ENCODE measurements at places on chromosomes 12 and 14.

GRCh38 chr14:34175574-34175973 lies 224.7 kb upstream of the EGLN3 start:
- H3K27ac ChIP-seq, result no peak overlapping the region
- no peak overlapping the region for H3K4me3 ChIP-seq
- H3K4me1 ChIP-seq, result no peaks in the 10 kb centered on the region
- H3K27me3 ChIP-seq, result no peaks in the 10 kb centered on the region
- no peaks in the 10 kb centered on the region for H3K36me3 ChIP-seq
- no peak for DNase-seq

- no peak overlapping the region for H3K4me3 ChIP-seq
- H3K36me3 ChIP-seq, result no peaks in the 10 kb centered on the region
- DNase-seq, result no peak
- H3K4me1 ChIP-seq, result no peaks in the 10 kb centered on the region
- no peaks in the 10 kb centered on the region for H3K27me3 ChIP-seq
Measured at GRCh38 chr14:29169408-29169807, 402.8 kb downstream of the FOXG1 start.

DNA sequence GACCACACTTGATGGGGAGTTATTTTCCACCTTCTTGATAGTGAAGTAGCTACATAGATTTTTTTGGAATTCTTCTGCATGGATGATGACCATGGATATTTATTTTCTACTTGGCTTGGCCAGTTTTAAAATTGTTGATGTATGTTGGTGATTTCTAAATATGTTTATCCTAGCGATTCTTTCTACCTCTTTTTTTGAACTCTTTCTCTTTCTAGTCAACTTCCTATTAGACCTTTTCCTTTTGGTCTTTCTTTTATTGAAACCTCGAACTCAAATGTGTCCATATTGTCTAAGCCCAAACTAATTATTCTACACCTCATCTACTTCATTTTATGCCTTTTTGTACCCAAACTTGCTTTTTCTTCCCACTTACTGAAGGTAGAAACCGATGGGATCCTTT lies 37.0 kb downstream of the CCDC91 start:
- H3K27ac ChIP-seq, result no peak overlapping the region
- no peaks in the 10 kb centered on the region for H3K4me1 ChIP-seq
- no peaks in the 10 kb centered on the region for H3K27me3 ChIP-seq
- H3K36me3 ChIP-seq, result no peaks in the 10 kb centered on the region

DNA sequence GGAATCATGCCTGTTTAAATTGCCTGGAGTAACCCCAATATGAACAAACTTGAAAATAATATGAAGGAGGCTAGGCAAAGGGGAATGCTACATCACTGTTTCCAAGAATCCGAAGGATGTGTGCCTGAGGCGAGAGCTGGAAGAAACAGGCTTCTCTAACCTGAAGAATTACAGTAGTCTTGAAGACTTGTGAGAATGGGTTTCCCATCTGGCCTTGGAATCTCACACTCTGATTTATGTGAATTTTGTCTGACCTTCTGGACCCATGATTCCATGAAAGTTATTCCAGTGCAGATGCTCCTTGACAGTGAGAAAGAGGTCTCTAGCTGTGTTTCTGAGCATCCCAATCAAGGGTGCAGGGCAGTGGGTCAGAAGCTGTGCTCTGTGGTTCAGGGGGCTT lies 122.1 kb upstream of the PARP11 start:
- no peak overlapping the region for H3K27ac ChIP-seq
- no peak overlapping the region for H3K4me3 ChIP-seq
- no peaks in the 10 kb centered on the region for H3K4me1 ChIP-seq
- no peak for DNase-seq
- peaks cover 3% of the 10 kb centered on the region for H3K27me3 ChIP-seq

GRCh38 chr12:103880299-103881142 lies 39.5 kb upstream of the NT5DC3 start:
- H3K27ac ChIP-seq, result no peak overlapping the region
- no peak overlapping the region for H3K4me3 ChIP-seq

- no peaks in the 10 kb centered on the region for H3K36me3 ChIP-seq
- peaks cover 3% of the 10 kb centered on the region for H3K27me3 ChIP-seq
- no peak for DNase-seq
Measured at GRCh38 chr14:72568296-72568992, 325.5 kb downstream of the DPF3 start.

- no peak overlapping the region for H3K4me3 ChIP-seq
- H3K4me1 ChIP-seq, result peaks cover 58% of the 10 kb centered on the region
- no peaks in the 10 kb centered on the region for H3K36me3 ChIP-seq
- H3K27ac ChIP-seq, result no peak overlapping the region
- H3K27me3 ChIP-seq, result no peaks in the 10 kb centered on the region
Measured at GRCh38 chr14:72647782-72648181, 246.1 kb downstream of the DPF3 start.

DNA sequence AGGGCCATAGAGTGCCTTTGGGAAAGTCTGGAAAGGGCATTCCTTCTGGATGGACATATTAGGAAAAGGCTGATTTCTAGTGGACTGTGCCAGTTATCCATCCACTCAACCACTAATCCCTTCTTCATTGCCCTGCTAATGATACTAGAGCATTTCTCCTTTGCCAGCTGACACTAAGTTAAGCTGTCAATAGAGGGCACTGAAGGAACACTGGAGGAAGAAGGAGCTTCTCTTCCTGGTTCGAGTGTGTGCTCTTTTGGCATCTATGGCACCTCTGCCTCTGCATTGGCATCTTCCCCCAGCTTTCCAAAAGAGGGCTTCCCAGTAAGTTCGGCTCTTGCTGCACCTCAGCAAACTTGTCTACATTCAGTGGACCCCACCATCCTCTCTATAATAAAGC lies 165.4 kb downstream of the DERA start:
- H3K4me1 ChIP-seq, result no peaks in the 10 kb centered on the region
- H3K27ac ChIP-seq, result no peak overlapping the region
- DNase-seq, result no peak
- no peaks in the 10 kb centered on the region for H3K27me3 ChIP-seq

GRCh38 chr12:88750867-88751543 lies 170.7 kb upstream of the KITLG start:
- H3K27ac ChIP-seq, result no peak overlapping the region
- no peaks in the 10 kb centered on the region for H3K27me3 ChIP-seq
- no peaks in the 10 kb centered on the region for H3K36me3 ChIP-seq
- no peak for DNase-seq

DNA sequence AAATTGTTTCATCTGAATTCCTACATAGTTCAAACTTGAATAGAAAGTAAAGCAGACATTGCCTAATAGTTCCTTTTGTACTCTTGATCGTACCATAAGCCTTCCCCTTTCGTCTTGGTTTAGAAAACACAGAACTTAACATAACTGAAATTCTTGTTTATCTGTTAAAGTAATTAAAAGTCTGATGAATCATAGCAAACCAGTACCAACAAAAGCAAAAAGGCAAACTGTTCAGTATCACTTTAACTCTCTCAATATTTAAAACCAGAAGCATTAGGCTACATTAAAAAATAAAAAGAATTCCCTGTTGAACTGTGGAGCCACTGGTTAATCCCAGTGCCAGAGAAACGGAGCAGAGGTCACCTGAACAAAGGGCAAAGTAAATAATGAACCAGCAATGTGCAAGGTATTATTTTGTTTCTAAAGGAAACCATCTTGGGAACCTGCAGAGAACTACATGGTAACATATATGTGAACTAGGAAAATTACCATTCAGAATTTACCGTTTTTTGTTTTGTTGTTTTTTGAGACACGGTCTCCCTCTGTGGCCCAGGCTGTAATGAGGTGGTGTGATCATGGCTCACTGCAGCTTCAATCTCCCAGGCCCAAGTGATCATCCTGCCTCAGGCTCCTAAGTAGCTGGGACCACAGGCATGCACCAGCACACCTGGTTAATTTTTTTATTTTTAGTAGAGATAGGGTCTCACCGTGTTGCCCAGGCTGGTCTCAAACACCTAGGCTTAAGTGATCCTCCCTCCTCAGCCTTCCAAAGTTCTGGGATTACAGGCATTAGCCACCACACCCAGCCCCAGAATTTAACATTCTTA lies 17.1 kb upstream of the HIGD1C start:
- H3K27ac ChIP-seq, result no peak overlapping the region
- no peak overlapping the region for H3K4me3 ChIP-seq
- no peak for DNase-seq
- H3K27me3 ChIP-seq, result no peaks in the 10 kb centered on the region
- H3K36me3 ChIP-seq, result peaks cover 3% of the 10 kb centered on the region

DNA sequence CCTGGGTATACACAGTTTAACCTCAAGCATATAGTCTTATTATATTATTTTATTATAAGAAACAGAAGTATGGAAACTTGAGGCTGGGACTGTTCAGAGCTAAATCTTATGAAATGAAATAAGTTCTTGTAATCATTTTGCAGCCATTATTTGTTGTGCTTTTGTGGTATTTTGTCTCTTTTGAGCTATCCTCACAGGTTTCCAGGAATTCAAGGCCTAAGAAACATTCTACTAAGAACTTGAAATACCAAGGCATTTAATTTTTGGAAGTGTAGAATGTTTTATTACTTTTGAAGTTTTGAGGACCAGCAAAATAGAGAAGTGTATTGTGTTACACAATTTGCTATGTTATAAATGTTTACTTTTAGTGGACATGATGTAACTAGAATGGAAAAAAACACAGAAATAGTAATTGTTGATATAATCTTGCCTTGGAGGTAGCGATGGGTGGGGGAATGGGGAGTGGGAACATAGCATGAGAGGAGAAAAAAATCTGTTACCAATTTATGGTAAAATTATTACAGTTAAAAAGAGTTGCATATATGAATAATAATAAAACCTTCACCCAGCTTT lies 81.7 kb downstream of the CRADD start:
- no peaks in the 10 kb centered on the region for H3K27me3 ChIP-seq
- DNase-seq, result no peak
- no peak overlapping the region for H3K4me3 ChIP-seq
- no peaks in the 10 kb centered on the region for H3K4me1 ChIP-seq

DNA sequence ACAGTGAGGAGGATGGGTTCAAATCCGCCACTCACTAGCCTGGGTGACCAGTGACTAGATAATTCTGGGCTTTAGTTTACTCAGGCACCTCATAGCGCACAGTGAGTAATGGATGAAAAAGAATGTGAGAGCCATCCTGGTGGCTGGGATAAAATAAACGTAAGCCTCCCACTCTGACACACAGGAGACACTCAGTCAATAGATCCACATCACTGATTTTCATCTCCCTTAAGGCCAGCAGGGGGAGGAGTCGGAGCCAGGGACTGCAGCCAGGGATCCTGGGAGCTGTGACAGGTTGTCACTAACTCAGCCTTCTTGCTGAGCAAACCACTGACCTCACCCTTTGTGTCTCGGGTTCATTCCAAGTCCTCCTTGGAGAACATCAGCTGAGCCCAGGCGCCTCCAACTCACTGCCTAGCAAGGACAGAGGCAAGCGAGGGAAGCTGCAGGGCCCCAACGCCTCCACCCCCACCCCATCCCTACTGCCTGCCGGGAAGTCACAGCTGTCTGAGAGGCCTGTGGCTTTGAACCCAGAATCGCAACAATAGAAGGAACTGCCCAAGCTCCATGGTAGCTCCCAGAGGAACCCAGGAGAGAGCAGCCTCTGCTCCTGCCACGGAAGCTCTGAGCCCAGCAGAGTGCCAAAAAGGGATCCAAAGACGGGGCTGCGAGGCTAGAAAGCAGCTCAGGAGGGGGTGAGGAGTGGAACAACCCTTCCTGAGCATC lies 30.7 kb downstream of the PXN start:
- H3K36me3 ChIP-seq, result no peaks in the 10 kb centered on the region
- no peaks in the 10 kb centered on the region for H3K27me3 ChIP-seq
- H3K4me3 ChIP-seq, result no peak overlapping the region
- H3K4me1 ChIP-seq, result peaks cover 87% of the 10 kb centered on the region
- H3K27ac ChIP-seq, result peak overlapping the region; percentile 100

- H3K4me1 ChIP-seq, result no peaks in the 10 kb centered on the region
- no peak overlapping the region for H3K4me3 ChIP-seq
- no peak overlapping the region for H3K27ac ChIP-seq
Measured at GRCh38 chr14:22634233-22634900, 9.8 kb downstream of the OR6J1 start.

GRCh38 chr14:61212546-61212945 lies 68.6 kb downstream of the TMEM30B start:
- H3K4me1 ChIP-seq, result no peaks in the 10 kb centered on the region
- H3K27ac ChIP-seq, result no peak overlapping the region
- H3K27me3 ChIP-seq, result peaks cover 2% of the 10 kb centered on the region
- H3K36me3 ChIP-seq, result no peaks in the 10 kb centered on the region

DNA sequence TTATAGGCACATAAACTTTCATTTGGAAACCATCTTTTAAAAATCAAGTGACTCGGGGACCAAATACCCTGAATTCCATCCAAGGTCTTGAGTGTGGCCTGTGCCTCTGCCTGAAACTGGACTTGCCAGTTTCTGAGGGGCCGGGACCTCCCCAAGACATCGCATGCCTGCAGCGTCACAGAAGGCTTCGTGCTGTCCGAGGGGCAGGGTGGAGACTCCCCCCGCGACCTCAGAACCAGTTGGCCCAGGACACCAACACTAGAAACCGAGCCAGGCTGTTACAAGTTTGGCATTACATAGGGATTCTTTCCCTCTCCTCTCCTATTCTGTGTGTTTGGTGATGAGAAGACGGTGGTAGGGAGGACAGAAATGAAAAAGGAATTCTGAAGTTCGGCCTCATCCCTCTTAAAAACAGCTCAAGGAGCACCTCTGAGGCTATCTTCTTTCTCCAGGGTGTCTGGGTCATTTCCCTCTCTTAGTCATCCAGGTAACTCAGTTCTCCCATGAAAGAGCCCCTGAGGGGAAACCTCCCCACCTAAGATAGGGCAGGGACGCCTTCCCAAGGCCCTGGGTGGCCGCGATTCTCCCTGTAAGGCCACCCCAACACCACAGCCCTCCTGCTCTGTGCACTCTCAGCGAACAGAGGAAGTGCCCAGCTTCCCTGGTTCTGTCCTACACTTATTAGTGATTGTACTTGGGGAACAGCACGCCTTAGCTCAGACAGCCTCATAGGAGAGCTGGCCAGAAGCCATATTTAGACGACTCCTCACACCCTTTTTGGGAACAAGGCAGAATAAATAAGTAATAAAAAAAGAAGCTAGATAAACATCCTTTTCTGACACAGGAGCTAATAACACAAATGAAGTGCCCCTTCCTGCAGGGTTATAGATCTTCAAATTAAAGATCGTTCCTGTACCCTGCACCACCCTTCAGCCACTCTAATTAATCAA lies 93.8 kb downstream of the BCL11B start:
- no peaks in the 10 kb centered on the region for H3K36me3 ChIP-seq
- H3K27ac ChIP-seq, result no peak overlapping the region

DNA sequence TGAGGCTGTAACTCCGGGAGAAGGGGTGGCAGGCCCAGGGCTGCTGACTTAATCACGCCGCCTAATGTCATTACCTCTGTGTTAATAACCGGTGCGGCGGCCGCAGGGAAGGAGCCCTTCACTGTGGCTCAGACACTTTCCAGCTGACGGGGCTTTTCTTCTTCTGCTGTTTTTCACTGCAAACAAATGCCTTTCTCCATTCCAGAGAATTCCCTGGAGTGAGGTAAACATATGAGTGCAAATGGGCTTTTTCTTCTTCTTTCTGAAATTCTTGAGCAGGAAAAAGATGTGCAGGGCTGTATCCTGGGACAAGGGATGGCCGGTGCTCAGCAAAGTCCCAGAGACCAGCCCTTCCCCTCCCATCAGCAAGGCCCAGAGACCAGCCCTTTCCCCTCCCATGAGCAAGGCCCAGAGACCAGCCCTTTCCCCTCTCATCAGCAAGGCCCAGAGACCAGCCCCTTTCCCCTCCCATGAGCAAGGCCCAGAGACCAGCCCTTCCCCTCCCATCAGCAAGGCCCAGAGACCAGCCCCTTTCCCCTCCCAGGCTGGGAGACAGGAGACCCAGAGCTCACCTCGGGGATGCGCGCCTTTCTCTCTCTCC lies 33.4 kb upstream of the FAM181A start:
- H3K36me3 ChIP-seq, result no peaks in the 10 kb centered on the region
- H3K4me1 ChIP-seq, result no peaks in the 10 kb centered on the region
- H3K27ac ChIP-seq, result no peak overlapping the region
- H3K4me3 ChIP-seq, result no peak overlapping the region
- no peaks in the 10 kb centered on the region for H3K27me3 ChIP-seq
- DNase-seq, result no peak

Data from endothelial cell of umbilical vein (primary cell).